HepG2 (cell line): ENCODE measurements at places on chromosomes 3 and 15. TPM values are rescaled to one million over a fixed set of nuclear protein-coding genes. Genes with fewer than 3 reads are reported as not detected.
A peak's percentile ranks its signal among the peaks of the same experiment; 100 is the strongest.

GRCh38 chr3:61928776-61929314 lies 367.5 kb downstream of the PTPRG start:
- no peaks in the 10 kb centered on the region for H3K27me3 ChIP-seq
- no peaks in the 10 kb centered on the region for H3K4me1 ChIP-seq
- no peak for DNase-seq
- H3K27ac ChIP-seq: no peak overlapping the region
- H3K4me3 ChIP-seq: no peak overlapping the region

DNA sequence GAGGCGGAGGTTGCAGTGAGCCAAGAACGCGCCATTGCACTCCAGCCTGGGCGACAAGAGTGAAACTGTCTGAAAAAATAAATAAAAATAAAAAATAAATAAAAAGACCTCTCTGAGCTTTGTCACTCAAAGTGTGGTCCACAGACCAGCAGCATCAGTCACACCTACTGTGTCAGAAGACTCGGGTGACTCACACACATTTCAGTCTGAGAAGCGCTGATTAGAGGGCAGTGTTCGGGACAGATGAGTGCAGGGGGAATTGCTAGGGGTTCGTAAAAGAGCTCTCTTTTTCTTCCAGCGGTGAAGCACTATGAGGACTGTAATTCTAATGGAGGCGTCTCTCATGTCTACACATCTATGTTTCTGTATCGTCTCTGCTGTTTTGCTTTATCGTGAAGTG lies 5.7 kb downstream of the PODXL2 start:
- H3K27me3 ChIP-seq: no peaks in the 10 kb centered on the region
- no peak overlapping the region for H3K27ac ChIP-seq
- peaks cover 11% of the 10 kb centered on the region for H3K4me1 ChIP-seq
- DNase-seq: no peak
- H3K36me3 ChIP-seq: no peaks in the 10 kb centered on the region; the same call in 2 of the 3 replicates

DNA sequence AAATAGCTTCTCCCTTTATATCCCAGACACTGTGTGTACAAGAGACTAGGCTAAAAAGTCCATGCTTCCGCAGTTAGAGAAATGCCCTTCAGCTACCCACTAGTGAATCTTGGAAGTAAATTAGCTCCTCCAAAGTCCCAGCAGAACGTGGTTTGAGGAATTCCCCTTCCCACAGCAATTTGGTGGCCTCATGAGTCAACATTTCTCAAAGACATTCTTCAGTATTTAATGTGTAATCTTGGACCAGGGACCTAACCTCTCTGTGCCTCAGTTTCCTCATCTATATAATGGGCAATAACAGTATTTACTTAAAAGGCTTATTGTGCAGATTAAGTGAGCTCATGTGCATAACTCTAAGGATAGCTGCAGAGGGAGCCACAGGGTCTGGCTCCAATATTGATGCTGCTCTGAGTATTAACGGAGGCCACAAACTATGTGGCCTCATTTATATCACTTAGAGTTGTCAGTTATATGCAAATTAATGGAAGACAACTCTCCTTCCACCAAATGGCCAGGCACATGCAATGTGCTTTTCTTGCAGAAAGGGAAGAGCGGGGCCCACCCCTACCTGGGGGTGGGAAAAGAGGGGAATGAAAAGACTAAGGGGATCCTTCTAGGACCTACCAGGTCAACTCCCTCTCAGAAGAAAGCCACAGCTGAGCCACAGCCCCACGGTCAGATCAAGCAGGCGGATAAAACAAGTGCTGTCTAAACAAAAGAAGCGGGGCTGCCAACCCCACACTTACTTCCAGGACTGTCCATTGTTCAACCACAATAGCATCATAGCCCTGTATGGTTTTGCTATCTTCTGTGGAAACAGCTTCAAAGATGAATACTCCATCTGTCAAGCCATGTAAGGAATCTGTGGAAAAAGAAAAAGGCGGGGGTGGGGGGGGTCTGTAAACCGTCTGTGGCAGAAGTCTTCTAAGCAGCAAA lies 92.4 kb downstream of the OXNAD1 start:
- H3K36me3 ChIP-seq: no peaks in the 10 kb centered on the region
- H3K27ac ChIP-seq: no peak overlapping the region
- DNase-seq: no peak
- no peaks in the 10 kb centered on the region for H3K27me3 ChIP-seq
- H3K4me1 ChIP-seq: no peaks in the 10 kb centered on the region
- H3K4me3 ChIP-seq: no peak overlapping the region

DNA sequence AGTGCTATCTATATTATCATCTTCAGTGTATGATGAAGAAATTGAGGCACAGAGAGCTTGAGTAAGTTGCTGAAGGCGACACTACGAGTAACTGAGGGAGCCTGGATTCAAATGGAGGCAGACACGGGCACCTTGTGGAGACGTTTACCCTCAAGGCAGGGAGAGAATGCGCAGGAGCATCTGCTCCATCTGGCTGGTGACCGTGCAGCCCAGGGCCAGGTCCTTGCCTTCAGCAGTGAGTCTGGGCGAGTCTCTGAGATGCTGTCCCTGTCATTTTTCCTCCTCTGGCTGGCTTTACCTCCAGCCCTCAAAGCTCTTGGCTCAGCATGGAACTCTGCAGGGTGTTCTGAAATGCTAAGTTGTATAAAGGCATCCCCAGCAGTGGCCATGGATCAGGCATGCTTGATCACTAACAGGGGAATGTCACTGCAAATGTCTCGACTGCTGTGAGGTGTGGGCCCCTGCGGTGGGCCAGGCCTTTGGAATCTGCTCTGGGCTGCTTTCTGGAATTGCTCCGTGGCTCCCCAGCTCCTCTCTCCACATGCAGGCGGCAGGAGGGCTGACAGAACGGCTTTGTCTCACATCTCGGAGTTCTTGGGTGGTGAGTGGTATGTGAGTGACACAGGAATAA lies 19.7 kb downstream of the SPSB4 start:
- H3K4me1 ChIP-seq: no peaks in the 10 kb centered on the region
- DNase-seq: no peak
- no peak overlapping the region for H3K4me3 ChIP-seq
- H3K36me3 ChIP-seq: no peaks in the 10 kb centered on the region
- H3K27ac ChIP-seq: no peak overlapping the region
- no peaks in the 10 kb centered on the region; the same call in 1 of the 2 replicates for H3K27me3 ChIP-seq

GRCh38 chr3:64627471-64628321 lies 60.1 kb downstream of the ADAMTS9 start:
- H3K36me3 ChIP-seq: no peaks in the 10 kb centered on the region
- peak; percentile 75 for DNase-seq
- H3K4me1 ChIP-seq: peaks cover 15% of the 10 kb centered on the region
- no peak overlapping the region for H3K4me3 ChIP-seq
- H3K27ac ChIP-seq: no peak overlapping the region

DNA sequence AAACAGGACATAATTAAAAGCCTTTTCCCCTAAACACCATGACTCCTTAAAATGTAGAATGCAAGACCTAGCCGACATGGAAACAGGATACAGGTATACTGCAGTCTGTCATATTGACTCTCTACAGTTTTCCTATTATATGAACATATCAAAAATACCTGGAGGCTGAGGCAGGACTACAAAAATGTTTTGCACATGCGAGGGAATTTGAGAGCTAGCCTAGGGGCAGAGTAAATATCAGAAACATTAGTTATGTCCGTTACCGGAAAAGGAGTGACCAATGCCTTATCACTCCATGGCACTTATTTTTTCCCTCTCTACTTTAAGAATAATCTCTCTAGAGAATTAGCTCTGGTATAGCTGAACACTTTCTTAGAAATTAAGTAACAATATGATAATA lies 732.3 kb downstream of the TUSC7 start:
- no peak for DNase-seq
- H3K4me3 ChIP-seq: no peak overlapping the region
- no peak overlapping the region for H3K27ac ChIP-seq
- no peaks in the 10 kb centered on the region for H3K36me3 ChIP-seq

GRCh38 chr3:5115506-5116162 lies 6.5 kb upstream of the ARL8B start:
- no peaks in the 10 kb centered on the region for H3K36me3 ChIP-seq
- DNase-seq: no peak
- H3K4me3 ChIP-seq: no peak overlapping the region
- H3K27me3 ChIP-seq: no peaks in the 10 kb centered on the region

The SKOR1 gene
- total RNA-seq: 0.09 and 0.10 TPM in 2 replicates
